ENCODE measurements at places on chromosomes 4 and X.

GRCh38 chr4:174808836-174809235, 20.2 kb downstream of the GLRA3 start:
- no peak for DNase-seq

DNA sequence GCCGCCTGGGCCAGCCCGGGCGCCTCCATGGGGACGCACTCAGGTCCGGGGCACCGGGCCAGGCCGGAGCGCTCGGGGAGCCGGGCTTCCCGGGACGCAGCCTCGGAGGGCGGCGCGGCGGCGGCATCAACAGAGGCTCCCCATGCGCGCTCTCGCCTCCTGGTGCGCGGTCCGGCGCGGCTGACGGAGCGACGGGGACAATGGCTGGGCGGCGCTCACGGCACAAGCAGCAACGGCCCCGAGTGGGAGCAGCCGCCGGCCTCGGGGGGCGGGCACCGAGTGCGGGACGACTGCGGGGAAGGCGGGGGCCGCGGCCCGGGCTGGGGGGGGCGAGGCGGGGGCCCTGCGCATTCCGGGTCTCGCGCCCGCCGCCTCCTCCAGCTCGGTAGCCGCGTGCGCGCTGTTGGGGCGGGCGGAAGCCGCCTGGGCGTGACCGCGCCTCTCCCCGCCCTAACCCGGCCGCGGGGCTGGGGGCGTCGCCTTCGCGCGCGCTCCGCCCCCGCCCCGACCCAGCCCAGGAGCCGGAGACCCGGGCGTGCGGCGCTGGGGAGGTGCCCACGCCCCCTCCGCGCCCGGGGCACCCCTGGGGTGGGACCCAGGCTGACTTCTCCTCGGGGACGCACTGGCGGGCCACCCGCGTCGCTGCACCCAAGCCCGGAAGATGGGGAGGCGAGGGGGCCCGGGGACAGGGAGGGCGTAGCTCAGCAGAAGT, at the start of gene PRKX:
PRKX (minus strand) TSS at position 425 of the 712 bp plus-strand sequence; CDS start at position 29, 396 bp downstream.
- DNase-seq = peak; percentile 82

GRCh38 chrX:11929476-11929875, 171.4 kb downstream of the MSL3 start:
- no peak for DNase-seq

- no peak for DNase-seq
Observed at GRCh38 chr4:2419814-2420213, 1.1 kb downstream of the CFAP99 start.

DNA sequence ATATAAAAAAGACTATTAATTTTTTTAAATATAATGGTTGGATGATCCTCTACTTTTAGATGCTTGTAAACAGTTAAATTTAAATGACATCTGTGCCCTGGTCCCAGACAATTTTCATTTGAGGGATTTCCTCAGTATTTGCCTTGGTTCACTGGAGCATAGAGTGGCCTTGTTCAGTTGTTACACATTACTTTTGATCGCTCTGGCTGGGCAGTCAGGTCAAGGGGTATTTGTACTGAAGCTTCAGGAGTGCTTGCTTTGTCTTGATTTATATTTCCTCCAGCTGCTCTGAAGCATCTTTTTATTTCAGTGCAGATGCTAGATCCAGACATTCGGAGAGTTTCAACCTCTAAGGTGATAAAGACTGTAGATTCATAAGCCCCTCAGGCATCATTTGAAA, 50.0 kb downstream of the COMMD8 start:
- DNase-seq = no peak

GRCh38 chr4:53563824-53564223, 27.5 kb downstream of the LNX1 start:
- DNase-seq = peak; percentile 77

- no peak for DNase-seq
Observed at GRCh38 chrX:66233209-66233608, 69.2 kb downstream of the HEPH start.

DNA sequence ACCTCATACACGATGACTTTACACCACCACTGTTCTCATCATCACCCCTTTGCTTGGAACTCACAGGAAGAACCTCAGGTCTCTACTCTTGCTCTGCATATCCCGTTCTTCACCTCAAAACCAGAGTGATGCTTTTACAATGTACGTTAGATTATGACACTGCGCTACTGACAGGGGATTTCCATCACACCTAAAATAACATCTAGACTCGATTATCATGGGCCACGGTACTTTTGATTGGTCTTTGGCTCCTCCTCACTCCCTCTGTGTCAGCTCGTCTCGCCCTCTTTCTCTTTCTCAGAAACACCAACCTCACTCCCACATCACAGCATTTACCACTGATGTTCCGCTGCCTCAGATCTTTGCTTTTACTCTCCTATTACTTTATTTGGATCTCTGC, 172.4 kb downstream of the TLL1 start:
- DNase-seq = no peak

GRCh38 chr4:183589461-183590099, 69.4 kb downstream of the RWDD4 start:
- DNase-seq = peak; percentile 20

DNA sequence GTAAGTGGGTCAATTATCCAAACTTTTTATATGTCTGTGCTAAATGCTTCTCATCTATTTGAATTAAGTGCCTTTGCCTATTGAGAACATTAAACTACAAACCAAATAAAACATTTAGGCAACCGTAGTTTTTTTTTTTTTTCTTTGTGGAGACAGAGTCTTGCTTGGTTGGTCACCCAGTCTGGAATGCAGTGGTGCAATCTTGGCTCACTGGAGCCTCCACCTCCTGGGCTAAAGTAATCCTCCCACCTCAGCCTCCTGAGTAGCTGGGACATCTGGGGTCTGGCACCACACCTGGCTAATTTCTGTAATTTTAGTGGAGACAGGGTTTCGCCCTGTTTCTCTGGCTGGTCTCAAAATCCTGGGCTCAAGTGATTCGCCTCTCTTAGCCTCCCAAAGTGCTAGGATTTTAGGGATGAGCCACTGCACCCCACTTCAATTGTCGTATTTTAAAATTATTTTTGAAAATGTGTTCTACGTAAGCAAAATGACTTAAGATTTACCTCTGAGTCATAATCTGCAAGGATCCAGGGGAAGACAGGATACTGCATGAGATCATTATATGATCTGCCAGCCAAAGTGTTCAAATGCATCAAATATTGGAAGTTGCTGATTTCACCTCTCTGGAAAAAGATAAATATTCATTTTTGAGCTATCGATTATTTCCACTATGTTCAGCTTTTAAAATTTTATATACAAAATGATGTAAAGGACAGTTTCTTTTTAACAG, 125.6 kb downstream of the CDS1 start:
- no peak for DNase-seq

Data from astrocyte of the hippocampus (primary cell).